ENCODE measurements at places on chromosomes 2 and 18. TPM values are rescaled to one million over a fixed set of nuclear protein-coding genes. Genes with fewer than 3 reads are reported as not detected.

DNA sequence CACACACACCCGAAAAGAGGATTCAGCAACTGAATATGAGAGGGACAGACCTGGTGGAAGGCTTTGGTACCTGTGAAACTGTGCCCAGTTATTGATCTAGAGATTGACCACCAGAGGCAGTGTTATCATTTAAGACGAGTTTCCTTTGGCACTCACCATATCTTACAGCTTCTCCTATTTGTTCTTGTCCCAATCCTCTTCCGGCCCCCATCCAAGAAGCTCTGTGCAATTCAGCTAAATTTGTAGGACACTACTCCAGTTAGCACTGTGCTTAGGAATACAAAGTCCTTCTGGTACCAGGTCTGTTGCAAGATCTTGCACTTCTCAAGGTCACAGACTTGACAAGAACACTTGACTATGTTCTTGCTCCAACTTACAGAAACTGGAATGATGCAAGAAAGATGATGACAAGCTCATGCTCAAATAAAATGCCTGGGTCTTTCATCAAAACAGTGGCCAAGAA is 177.7 kb downstream of the TMEM247 start:
- H3K4me3 ChIP-seq, result no peak overlapping the region
- DNase-seq, result no peak
- no peak overlapping the region for H3K27ac ChIP-seq
- no peaks in the 10 kb centered on the region for H3K36me3 ChIP-seq
- H3K27me3 ChIP-seq, result no peaks in the 10 kb centered on the region

DNA sequence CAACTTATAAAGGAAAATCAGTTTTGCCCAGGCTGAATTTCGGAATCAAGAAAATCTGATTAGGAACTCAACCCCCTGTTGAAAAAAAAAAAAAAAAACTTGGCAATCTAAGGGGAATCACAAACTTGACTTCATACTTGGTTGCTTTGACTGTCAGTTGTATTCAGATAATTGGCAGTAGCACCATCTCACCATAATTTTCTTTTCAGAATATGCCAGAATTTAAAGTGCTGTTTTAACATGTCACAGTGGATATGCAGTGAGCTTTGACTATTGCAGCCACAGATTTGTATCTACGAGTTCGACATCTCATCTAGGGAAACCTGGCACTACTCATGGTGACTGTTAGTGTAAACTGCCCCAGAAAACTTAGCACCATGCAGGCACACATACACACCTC is 761.4 kb upstream of the KLHL29 start:
- H3K4me1 ChIP-seq, result peaks cover 12% of the 10 kb centered on the region
- DNase-seq, result no peak
- H3K36me3 ChIP-seq, result no peaks in the 10 kb centered on the region
- no peak overlapping the region for H3K4me3 ChIP-seq
- H3K27me3 ChIP-seq, result no peaks in the 10 kb centered on the region

DNA sequence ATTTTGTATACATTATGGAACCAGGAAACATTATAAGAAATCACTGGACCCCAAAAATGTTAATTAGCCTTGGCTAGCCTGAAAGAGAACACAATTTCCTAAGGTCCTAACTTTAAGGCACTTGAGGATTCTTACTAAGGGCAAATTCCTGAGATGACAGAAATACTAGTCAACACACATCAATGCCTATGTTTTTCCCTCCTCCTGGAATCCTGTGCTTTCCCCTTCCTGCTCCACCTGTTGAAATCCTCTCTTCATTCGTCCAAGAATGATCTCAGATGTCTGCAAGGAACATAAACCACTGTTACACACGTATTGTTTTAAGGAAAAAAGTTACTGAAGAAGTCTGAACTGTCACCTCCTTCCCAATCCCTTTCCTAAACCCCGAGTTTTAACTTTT is 21.2 kb upstream of the DARS1 start:
- peaks cover 13% of the 10 kb centered on the region for H3K36me3 ChIP-seq
- 0 out of 2 replicates have a peak overlapping the region, but pooled peaks have one; percentile 39 for H3K27ac ChIP-seq
- peaks cover 18% of the 10 kb centered on the region for H3K4me1 ChIP-seq
- H3K4me3 ChIP-seq, result no peak overlapping the region
- H3K27me3 ChIP-seq, result no peaks in the 10 kb centered on the region

DNA sequence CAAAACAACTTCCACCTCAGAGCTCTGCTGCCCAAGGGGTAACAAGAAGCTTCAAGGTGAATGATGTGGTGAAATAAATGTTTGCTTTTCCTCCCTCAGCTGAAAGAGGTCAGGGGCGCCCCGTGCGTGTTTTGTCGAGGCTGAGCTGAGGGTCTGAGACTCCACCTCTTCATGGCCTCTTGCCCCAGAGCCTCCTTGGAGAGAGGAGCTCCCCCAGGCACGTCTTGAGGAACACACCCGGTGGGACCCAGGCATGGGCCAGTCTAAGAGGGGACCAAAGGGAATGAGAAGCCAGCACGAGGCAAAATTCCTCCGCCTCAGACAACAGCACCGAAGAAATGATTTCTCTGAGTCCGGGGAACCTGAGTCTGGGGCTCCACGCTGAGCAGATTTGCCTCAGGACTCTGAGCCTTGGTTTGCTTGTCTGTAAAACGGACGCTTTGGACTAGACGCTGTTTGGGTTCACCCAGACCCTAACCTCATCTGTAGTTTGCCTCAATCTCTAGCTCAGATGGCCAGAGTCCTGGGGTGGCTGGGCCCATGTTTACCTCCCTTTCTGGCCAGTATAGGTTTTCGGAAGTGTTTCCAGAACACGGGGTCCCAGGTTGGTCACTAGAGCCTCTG is 56.4 kb upstream of the ODC1 start:
- H3K4me1 ChIP-seq, result no peaks in the 10 kb centered on the region
- H3K36me3 ChIP-seq, result no peaks in the 10 kb centered on the region
- H3K27me3 ChIP-seq, result peaks cover 3% of the 10 kb centered on the region
- DNase-seq, result no peak
- no peak overlapping the region for H3K4me3 ChIP-seq

- H3K4me1 ChIP-seq, result peaks cover 10% of the 10 kb centered on the region
- no peaks in the 10 kb centered on the region for H3K27me3 ChIP-seq
- peaks cover 55% of the 10 kb centered on the region for H3K36me3 ChIP-seq
- no peak overlapping the region for H3K4me3 ChIP-seq
- H3K27ac ChIP-seq, result no peak overlapping the region
Measured at GRCh38 chr2:239178484-239178883, 222.3 kb downstream of the HDAC4 start.

GRCh38 chr2:172995323-172996244 is 80.1 kb upstream of the MAP3K20 start:
- peaks cover 14% of the 10 kb centered on the region for H3K4me1 ChIP-seq
- no peak overlapping the region for H3K4me3 ChIP-seq
- H3K27me3 ChIP-seq, result no peaks in the 10 kb centered on the region
- DNase-seq, result no peak
- no peaks in the 10 kb centered on the region for H3K36me3 ChIP-seq

- H3K36me3 ChIP-seq, result no peaks in the 10 kb centered on the region
- no peak for DNase-seq
- peaks cover 14% of the 10 kb centered on the region for H3K4me1 ChIP-seq
Measured at GRCh38 chr2:218881744-218882460, 1.2 kb downstream of the WNT10A start.

The FSHR gene
- total RNA-seq, result not detected

DNA sequence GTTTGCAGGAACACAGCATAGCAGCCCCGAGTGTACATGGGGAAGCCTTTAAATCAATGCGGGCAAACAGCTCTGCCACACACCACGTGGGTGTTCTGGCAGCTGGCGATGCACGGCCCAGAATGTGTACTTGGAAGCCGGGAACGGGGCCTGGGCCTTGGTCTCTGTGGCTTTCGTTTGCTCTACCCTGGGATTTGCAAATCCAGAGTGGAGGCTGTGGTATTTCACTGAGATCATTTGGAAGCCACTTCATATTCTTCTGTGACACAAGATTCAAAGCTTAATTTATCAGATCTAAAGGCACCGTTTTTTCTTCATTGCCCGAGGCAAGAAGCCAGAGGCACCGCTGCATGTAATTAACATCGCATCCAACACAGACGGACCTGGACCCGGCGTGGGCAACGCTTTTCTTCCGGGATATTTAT is 246.3 kb upstream of the MYT1L start:
- H3K27me3 ChIP-seq, result no peaks in the 10 kb centered on the region
- H3K4me1 ChIP-seq, result peaks cover 2% of the 10 kb centered on the region
- no peaks in the 10 kb centered on the region for H3K36me3 ChIP-seq
- H3K4me3 ChIP-seq, result no peak overlapping the region
- no peak for DNase-seq

The ALPG gene
- total RNA-seq, result 0.94 TPM

The BOLL gene
- not detected for total RNA-seq

GRCh38 chr2:58109481-58109880 is 62.9 kb downstream of the VRK2 start:
- no peak for DNase-seq
- H3K4me3 ChIP-seq, result no peak overlapping the region
- H3K27me3 ChIP-seq, result no peaks in the 10 kb centered on the region
- no peaks in the 10 kb centered on the region for H3K36me3 ChIP-seq
- no peak overlapping the region for H3K27ac ChIP-seq
- peaks cover 15% of the 10 kb centered on the region for H3K4me1 ChIP-seq

- H3K27ac ChIP-seq, result no peak overlapping the region
- H3K4me1 ChIP-seq, result 0 out of 2 replicates have a peak, but pooled peaks cover 3% of the 10 kb centered on the region
- H3K27me3 ChIP-seq, result no peaks in the 10 kb centered on the region
- H3K36me3 ChIP-seq, result peaks cover 12% of the 10 kb centered on the region
- H3K4me3 ChIP-seq, result no peak overlapping the region
- no peak for DNase-seq
Measured at GRCh38 chr2:241161646-241162281, 11.5 kb downstream of the PPP1R7 start.

The ASAP2 gene
- total RNA-seq, result 14.5 TPM

The ACTG2 gene
- total RNA-seq, result 2.7 TPM

The NEU2 gene
- total RNA-seq, result not detected

DNA sequence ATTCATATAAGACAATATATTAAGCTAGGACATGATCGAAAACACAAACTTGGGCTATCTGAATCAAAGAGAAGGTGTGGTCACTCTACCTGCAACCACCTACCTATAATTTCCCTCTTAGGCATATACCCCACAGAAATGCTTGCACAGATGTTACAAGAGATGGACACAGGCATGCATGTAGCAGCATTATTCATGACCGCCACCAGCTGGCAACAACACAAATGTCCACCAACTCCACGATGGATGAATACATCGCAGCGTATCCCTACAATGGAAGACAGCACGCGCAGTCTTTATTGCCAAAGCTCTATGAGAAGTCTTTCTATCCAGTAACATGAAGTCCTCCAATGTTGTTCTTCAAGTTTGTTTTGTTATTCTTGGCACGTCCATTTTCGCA is 90.8 kb downstream of the ARL4C start:
- H3K4me3 ChIP-seq, result no peak overlapping the region
- no peak for DNase-seq
- peaks cover 10% of the 10 kb centered on the region for H3K4me1 ChIP-seq
- no peak overlapping the region for H3K27ac ChIP-seq
- peaks cover 2% of the 10 kb centered on the region for H3K27me3 ChIP-seq

The SPP2 gene
- total RNA-seq, result not detected

DNA sequence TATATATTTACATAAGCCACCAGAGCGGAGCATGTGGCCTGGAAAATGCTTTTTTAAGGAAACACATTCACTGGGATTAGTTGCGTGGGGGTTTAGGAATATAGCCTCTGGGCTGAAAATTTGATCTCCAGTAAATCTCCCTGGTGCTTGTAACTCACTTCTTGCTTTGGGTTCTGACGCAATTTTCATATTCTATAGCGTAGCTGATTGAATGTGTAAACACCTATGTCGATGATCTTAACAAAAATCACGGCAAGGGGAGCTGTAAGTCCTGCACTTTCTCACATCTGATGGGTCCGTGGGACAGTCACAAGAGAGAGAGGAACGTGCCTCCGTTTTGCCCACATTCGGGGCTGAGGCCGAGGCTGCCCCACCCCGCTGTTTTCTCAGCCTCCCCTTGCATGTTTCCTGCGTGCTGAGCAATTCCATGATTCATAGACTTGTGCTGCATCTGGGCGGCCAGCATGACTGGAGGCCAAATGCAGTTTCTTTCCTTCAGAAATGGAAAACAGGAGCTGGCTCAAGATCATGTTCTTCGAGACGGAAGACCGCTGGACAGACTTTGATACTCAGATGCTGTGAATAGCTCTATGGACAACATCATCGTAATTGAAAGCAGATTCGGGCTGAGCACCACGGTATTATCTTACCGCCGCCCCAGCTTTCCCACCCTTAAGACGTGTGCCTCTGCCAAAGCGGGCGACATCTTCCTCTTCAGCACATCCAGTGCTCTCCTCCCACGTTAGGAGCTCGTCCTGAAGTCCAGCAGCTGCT is 109.2 kb downstream of the TMEM18 start:
- no peaks in the 10 kb centered on the region for H3K36me3 ChIP-seq
- H3K4me1 ChIP-seq, result no peaks in the 10 kb centered on the region
- H3K27me3 ChIP-seq, result peaks cover 2% of the 10 kb centered on the region
- no peak overlapping the region for H3K4me3 ChIP-seq
- no peak overlapping the region for H3K27ac ChIP-seq

DNA sequence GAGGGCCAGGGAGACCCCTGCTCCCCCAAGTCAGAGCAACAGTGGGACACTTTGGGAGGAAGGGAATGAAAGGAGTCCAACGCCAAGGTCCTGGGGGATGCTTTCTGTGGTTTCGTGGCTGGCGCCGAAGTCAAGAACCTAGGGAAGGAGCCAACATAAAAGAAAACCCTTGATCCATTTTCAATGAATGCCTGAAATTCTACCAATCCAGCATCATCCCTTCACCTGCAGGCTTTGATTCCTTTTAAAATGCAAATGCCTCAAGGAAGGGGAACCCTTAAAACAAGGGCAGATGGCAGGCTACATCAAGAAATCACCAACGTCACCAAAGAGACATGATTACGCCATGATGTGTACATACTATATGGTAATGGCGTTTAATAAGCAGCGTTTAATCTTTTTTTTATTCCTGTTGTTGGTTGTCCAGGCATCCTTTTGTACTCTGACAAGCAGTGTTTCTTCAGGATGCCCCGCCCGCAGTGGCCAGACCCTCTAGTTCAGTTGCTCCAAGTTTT is 123.3 kb upstream of the SLC1A4 start:
- H3K4me3 ChIP-seq, result no peak overlapping the region
- H3K27ac ChIP-seq, result no peak overlapping the region
- peaks cover 21% of the 10 kb centered on the region for H3K27me3 ChIP-seq
- no peak for DNase-seq

DNA sequence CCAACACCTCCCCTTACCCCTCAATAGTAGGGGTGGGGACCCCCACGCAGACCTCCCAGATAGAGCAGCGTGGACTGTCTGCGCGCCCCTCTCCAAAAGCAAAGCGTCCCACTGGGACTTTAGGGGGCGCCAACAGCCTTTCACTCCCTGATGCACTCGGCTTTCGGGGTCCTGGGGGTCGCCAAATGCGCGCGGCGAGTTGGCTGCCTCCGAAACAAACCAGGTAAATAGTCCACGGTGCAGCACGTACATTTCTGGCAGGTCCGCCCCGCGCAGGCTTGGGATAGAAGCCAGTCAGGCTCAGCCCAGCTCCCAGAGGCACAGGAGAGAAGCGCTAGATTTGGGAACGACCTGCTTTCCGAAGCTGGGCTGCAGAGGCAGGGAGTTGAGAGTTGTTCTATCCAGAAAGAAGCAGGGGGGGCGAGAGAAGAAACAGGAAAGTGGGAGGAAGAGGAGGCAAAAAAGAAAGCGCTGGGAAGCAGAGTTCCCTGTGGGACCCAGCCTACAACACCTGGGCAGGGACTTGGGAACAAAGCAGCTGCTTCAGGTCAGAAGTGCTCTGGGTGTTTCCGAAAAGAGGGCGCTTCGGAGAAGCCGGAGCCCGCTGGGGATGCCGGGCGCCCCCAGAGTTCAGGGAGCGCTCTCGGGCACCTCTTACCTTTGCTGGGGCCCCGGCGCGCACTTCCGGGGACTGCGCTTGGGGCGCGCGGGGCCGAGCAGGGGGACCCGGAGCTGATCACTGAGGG is 544 bp downstream of the EVA1A start:
- H3K4me1 ChIP-seq, result peaks cover 42% of the 10 kb centered on the region
- no peaks in the 10 kb centered on the region for H3K36me3 ChIP-seq
- H3K27ac ChIP-seq, result peak overlapping the region; percentile 48
- H3K27me3 ChIP-seq, result peaks cover 29% of the 10 kb centered on the region

Measured in WTC11 (cell line).